HL-60 (cell line): ENCODE measurements at places on chromosomes 16 and 17.

- no peak for DNase-seq
These were observed 17.7 kb downstream of the TAOK1 start for GRCh38 chr17:29407856-29408255.

DNA sequence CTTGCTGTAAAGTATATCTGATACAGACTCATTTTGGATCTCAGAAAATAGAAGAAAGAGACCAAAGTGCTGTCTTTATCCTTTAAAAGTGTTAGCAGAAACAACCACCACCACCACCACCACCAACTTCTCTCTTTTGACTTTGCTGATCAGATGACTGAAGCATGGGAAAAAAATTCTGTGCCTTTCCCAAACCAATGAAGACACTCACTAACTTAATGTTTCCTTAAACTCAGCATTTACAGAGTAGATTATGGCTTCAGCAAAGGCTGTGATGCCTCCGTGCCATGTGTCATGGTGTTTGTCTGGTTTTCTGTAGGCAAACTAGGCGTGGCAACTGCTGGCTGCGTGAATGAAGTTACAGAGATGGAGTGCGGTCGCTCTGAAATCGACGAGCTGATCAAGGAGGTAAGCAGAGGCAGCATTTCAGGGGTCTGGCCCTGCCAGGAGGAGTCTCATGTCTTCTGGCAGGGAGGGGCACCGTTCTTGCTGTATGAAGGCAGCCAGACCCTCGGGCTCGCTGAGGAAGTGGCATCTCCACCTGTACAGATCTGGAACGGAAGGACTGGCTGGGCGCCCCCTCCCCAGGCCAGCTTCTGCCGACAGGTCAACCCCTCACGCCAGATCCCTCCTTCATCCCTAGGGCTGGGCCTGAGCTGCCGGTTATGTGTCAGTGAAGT, 12.4 kb downstream of the IRF8 start:
- DNase-seq = no peak

DNA sequence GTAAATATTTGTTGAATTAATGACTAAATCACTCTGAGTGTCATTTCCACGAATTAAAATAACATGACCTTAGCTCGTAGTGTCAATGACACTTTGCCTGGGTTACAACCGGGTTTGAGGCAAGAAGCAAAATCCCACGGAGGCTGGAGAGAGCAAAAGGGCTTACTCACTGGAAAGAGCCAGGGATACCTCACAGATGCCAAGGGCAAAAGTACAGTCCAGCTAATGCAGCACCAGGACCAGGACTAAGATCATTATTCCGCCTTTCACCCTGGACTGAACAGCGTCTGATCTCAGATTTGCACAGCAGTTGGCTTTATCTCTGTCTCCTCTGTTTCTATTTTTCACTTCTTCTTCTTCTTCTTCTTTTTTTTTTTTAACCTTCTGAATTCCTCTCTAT, 175.5 kb downstream of the SHISA9 start:
- DNase-seq = no peak

DNA sequence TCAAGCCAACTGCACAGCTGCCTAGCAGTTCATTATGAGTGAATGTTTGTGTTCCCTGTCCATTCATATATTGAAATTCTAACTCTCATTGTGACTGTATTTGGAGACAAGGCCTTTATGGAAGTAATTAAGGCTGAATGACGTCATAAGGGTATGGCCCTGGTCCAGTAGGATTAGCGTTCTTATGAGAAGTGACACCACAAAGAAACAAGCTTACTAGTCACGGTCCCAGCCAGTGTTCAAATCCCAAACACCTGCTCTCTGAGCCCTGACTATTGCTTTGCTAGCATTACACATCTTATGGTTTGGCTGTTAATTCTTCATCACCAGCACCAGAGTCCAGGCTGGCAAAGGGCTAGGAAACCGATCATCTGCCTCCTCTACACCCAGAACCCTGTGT, 2.2 kb downstream of the ZNF668 start:
- DNase-seq = no peak

DNA sequence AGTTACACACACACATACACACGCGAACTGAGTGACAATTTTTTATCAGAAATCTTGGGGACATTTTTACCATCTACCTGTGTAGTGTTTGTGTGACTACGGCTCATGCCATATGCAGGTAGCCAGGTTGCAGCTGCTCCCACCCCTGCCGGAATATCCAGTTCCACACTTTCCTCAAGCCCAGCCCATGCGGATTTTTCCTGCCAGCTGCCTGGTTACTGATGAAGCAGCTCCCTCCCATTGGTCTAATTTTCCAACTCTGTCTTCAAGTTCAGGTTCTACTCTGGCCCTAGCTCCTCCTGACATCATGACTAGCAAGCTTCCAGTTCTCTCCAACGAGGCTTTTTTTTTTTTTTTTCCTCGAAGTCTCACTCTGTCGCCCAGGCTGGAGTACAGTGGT, 4.8 kb downstream of the GSG1L2 start:
- DNase-seq = no peak

- DNase-seq = no peak
These were observed 99.5 kb upstream of the DNAH17 start for GRCh38 chr17:78676412-78677302.

GRCh38 chr16:71767060-71767900, 41.4 kb downstream of the AP1G1 start:
- no peak for DNase-seq
